ENCODE measurements at places on chromosomes 5 and 9. TPM values are rescaled to one million over a fixed set of nuclear protein-coding genes. Genes with fewer than 3 reads are reported as not detected.

Gene PCDHA1
- not detected for total RNA-seq

Gene PPWD1
- total RNA-seq: 20.8 TPM

Gene WWC1
- 3.1 TPM for total RNA-seq

Gene CCDC192
- not detected for total RNA-seq

Gene MEIKIN
- not detected for total RNA-seq

Gene IFNB1
- not detected for total RNA-seq

Gene RXFP3
- under 0.01 TPM for total RNA-seq

Gene MRPL22
- total RNA-seq: 21.2 TPM

Gene EQTN
- total RNA-seq: not detected

Gene ACTL7A
- total RNA-seq: not detected

Gene HTR1A
- total RNA-seq: not detected

Gene FOXD4L3
- not detected for total RNA-seq

Gene RAI14
- 62.4 TPM for total RNA-seq

Gene GMCL2
- not detected for total RNA-seq

Gene SOX30
- 0.15 TPM for total RNA-seq

Gene ALDH1B1
- 38.8 TPM for total RNA-seq

Gene EIF4EBP3
- 3.9 TPM for total RNA-seq

Gene NPR3
- total RNA-seq: 19.9 TPM

Gene ADAMTS13
- 1.2 TPM for total RNA-seq

Gene FAM221B
- total RNA-seq: not detected

Gene FBP1
- not detected for total RNA-seq

Gene INSL6
- not detected for total RNA-seq

Gene HRCT1
- total RNA-seq: 5.4 TPM

Gene STOML2
- total RNA-seq: 225 TPM

Gene CYLC2
- total RNA-seq: not detected

Gene FAM151B
- total RNA-seq: 3.1 TPM

Gene ANKRD31
- total RNA-seq: under 0.01 TPM

Gene GPRIN1
- total RNA-seq: 9.2 TPM

Gene OR1J2
- not detected for total RNA-seq

Gene ATG10
- total RNA-seq: 6.6 TPM

Gene PCDHA12
- not detected for total RNA-seq

Gene ZNF169
- total RNA-seq: 1.2 TPM

Gene DNAI1
- not detected for total RNA-seq

Gene OTP
- total RNA-seq: not detected

Gene PCA3
- not detected for total RNA-seq

Gene GPR150
- 0.59 TPM for total RNA-seq

Gene SLC6A3
- total RNA-seq: not detected

Gene CTNND2
- total RNA-seq: not detected

Gene FABP6
- not detected for total RNA-seq

Gene RNF180
- total RNA-seq: 1.2 TPM

Gene CDX1
- not detected for total RNA-seq

Gene COX7C
- total RNA-seq: 334 TPM

Gene NPR2
- total RNA-seq: 17.7 TPM

Gene ARL14EPL
- total RNA-seq: not detected

Gene RMRP
- total RNA-seq: 46,048 TPM

Measured in bronchus fibroblast of lung (primary cell).